ENCODE measurements at places on chromosomes 1 and 21.

DNA sequence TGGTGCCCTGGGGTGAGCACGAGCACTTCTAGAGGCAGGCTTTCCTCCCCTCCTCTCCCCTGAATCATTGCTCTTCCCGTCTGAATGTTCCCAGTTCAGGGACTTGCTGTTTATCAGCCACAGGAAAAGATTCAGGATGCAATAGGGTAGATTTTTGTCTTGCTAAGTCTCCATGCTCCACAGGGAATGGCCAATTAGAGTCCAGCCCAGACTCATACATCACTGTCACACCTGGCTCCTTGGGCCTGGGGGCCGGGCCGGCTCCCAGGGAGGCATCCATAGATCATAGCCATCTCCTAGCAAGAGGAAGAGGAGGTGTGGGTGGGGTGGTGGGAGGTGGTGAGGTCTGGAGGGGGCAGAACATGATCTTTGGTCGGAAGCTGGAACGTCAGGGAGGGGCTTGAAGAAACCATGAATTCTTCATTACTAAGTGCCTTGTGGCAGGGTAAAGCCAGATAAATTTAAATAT lies 83.4 kb downstream of the LRRN2 start:
- no peak for DNase-seq

DNA sequence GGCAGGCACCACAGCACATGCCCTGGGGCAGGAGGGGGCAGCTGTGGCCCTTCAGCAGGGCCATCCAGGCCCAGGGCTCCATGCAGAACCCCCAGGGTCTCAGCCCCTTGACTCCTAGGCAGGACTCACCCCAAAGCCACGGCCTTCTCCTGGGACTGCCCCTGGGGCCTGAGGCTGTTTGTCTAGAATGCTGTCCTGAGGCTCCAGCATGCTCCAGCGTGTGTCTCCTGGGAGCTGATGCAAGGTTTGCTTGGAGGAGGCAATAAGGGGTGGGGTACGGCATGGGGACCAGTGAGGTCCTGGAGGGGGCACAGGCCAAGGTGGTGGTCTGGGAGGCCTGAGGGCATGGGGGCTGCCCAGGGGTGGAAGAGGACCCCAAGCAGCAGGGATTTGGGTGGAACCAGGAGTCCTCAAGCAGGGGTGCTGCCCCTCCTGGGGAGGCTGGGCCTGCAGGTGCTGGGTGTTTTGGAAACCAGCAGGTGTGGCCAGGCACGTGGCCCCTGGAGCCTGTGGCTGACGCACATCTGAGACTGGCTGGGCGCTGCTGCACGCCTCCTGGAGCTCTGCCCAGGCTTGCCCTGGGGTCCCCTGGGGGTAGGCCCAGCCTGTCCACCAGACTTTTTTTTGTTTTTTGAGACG lies 7.8 kb upstream of the CALML6 start:
- DNase-seq, result peak; percentile 51

DNA sequence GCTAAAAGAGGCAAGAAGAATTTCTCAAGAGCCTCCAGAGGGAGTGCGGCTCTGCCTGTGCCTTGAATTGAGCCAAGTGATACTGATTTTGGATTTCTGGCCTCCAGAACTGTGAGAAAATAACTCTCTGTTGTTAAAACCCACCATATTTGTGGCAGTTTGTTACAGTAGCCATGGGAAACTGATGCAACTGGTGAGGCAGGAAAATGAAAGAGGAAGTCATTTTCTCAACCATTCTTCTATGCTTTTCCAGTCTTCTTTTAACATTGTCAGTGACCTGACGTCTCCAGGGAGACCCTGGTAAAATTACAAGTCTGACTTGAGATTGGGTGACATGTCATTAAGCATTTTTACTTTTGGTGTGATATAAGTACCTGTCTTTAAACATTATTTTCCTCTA lies 5.8 kb downstream of the OR6P1 start:
- DNase-seq, result no peak

DNA sequence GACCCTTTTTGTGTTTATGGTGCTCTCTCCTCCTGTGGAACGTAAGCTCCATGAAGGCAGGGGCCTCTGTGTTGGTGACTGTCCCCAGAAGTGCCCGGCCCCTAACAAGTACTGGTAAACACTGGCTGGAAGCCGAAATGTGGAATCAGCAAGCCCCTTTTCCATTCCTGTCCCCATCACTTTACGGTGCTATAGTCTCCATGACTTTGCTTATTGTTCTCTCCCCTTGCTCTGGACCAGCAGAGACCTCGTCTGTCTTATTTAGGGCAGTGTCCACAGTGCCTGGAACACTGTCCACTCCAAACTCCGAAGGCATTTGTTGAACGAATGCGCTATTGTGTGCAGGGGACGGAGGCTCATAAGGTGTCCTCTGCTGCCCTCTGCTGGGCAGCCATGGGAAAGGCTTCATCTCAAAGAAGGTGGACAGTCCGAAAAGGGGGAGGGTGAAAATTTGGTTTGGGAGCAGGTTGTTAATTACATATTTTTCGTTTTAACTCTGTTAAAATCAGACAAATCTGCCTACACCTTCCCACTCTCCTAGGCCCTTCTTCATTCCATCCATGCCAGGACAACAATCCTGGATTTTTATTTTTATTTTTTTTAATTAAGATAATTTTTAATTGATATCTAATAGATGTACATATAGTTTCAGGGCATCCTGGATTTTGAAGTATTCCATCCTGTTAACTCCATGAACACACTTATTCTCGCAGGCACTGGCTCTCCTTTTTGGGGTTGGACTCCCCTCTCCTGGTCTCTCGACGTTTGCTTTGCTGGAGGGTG lies 115.6 kb downstream of the PGBD5 start:
- peak; percentile 83 for DNase-seq

- no peak for DNase-seq
These were observed 20.2 kb upstream of the S1PR1 start for GRCh38 chr1:101216623-101217022.

- DNase-seq, result no peak
These were observed 62.5 kb upstream of the BACH1 start for GRCh38 chr21:29236201-29236600.

DNA sequence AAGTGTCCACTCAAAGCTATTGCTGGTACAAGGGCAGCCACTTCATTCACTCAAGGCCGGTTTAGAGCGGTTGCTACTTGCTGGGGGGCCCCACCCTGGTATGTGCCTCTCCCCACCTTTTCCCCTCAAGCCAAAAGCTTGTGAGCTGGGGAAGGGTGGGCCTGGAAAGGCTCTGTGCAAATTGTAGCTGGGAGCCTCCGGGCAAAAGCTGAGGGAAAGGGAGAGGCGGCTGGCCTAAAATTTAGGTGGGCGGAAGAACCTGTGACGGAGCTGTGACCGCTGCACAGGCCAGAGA lies 306 bp upstream of the SH3D21 start:
- DNase-seq, result no peak

GRCh38 chr1:246661451-246661850 lies 62.8 kb upstream of the SCCPDH start:
- no peak for DNase-seq

DNA sequence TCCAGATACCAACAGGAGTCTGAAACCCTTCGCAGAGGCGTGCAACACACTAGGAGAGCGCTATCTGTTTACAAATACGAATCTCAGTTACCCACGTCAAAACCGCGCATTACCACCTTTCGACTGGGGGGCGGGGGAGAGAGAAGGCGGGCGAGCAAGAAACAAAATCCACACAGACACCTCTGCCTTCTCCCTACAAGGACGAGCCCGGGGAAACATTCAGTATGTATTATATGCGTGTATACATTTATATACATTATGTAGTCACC lies 722 bp downstream of the TUT4 start:
- DNase-seq, result peak; percentile 49

GRCh38 chr1:109258481-109259466 lies 9.4 kb downstream of the CELSR2 start:
- no peak for DNase-seq

All from lower lobe of right lung (tissue), 2 donors.